ENCODE measurements at places on chromosomes 7 and 10. TPM values are rescaled to one million over a fixed set of nuclear protein-coding genes. Genes with fewer than 3 reads are reported as not detected.
A peak's percentile ranks its signal among the peaks of the same experiment; 100 is the strongest.

DNA sequence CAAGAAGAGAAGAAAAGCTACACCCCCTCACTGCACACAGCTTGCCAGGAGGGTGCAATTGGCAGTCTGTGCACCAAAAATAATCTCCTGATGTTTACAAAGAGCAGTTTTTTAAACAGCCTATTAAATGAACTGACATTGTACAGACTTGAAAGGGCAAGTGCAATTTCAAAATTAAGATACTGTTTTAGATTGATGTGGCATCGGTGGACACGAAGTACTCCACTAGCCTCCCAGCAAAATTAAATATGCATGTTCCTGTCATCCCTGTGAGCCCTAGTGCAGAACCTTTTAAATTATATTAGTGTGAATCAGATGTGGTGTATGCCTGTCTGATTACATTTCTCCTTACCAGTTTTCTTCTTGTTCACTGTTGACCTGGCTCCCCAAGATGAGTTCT is 87.9 kb downstream of the WIPF3 start:
- DNase-seq, result no peak

GRCh38 chr10:53314876-53315275 is 542.3 kb upstream of the MBL2 start:
- peak; percentile 0 for DNase-seq

GRCh38 chr7:2476776-2477446 is 713 bp upstream of the GRIFIN start:
- DNase-seq, result no peak

GRCh38 chr10:128530301-128530700 is 404.1 kb upstream of the MKI67 start:
- DNase-seq, result no peak

STK17A gene
- 33.5 TPM for total RNA-seq

TMEM176A gene
- total RNA-seq, result not detected

PKD1L1 gene
- 1.6 TPM for total RNA-seq

PNLIPRP2 gene
- not detected for total RNA-seq

SEMA4G gene
- 1.5 TPM for total RNA-seq

All from dermis microvascular lymphatic vessel endothelial cell (primary cell).